ENCODE measurements at places on chromosomes 16 and 17. TPM values are rescaled to one million over a fixed set of nuclear protein-coding genes. Genes with fewer than 3 reads are reported as not detected.

GRCh38 chr16:5977329-5977728 is 879.7 kb upstream of the EEF2KMT start:
- no peak for DNase-seq

- no peak for DNase-seq
Measured at GRCh38 chr16:66911112-66911511, 7.6 kb downstream of the CDH16 start.

DNA sequence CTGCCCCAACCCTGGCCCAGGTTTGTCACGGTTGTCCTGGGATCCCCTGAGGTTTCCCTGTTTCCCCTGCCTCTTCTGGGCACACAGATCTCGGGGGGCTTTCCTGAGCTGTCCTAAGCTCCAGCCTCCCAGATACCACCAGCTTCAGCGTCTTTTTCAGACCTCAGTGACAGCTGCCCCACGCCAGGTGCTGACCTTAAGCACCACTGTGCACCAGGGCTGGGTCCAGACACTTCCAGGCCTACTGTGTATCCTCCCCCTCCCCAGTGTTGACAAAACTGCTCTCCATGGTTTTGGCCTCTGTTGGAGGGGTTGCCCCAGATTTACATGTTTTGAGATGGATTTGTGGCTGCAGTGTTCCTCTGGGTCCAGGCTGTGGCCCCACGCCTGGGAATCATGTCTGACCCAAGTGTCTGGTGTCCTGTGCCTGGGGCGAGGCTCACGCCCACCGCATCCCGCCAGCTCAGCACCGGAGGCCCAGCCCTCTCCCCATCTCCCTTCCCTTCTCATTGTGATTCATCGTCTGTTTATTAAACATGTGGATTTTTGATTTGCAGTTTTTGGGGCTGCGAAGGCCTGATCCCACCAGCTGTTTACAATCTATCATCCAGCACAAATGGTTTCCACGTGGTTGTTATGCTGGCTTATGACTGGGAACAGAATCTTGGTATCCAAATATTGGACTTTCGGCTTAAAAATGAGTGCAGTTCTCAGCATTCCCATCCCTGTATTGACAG is 82.1 kb downstream of the METRNL start:
- no peak for DNase-seq

DNA sequence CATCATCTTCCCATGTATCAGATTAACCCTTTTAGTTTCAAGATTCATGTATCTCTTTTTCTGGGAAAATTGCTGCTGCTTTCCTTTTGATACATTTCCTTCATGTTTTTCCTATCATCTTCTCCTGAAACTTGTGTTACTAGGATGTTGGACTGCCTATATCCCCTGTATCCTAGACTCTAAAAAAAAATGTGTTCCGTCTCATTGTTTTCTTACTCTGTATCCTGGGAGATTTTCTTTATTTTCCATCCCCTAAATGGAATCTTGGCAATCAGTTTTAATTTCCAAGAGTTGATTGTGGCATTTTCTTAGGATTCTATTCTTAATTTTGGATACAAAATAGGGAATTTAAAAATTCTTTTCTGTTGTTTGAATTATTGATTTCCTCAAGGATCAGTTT is 36.8 kb downstream of the MAP2K4 start:
- no peak for DNase-seq

GRCh38 chr17:54899721-54900456 is 763 bp upstream of the TOM1L1 start:
- no peak for DNase-seq

GRCh38 chr16:30006095-30006473 is 4.7 kb downstream of the DOC2A start:
- DNase-seq = no peak

DNA sequence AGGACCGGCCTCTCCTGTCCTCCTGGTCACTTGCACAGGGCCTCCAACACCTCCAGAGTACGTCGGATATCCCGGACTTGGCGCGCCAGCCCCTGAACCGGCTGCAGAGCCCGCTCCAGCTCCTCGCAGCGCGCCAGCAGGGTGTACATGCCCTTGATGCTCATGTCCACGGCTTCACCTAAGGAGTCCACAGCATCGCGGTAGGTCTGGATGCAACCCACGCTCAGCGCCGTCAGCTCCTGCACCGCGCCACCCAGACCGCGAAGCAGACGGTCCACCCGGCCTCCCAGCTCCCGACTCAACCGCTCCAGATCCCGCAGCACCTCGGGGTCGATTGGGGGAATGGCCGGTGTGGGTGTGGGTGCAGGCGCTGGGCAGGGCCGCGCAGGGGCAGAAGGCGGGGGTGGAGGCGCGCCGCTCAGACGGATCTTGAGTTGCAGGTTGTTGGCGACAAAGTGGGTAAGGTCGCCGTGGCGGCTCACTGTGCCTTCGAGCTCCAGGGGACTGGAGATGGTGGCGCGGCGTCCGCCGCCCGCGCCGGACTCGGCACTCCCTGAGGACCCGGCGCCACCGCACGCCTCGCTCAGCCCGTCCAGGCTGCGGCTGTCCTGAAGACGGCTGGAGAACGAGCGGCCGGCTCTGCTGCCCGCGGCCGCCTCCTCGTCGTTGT is 804 bp downstream of the BORCS6 start:
- DNase-seq = no peak

DNA sequence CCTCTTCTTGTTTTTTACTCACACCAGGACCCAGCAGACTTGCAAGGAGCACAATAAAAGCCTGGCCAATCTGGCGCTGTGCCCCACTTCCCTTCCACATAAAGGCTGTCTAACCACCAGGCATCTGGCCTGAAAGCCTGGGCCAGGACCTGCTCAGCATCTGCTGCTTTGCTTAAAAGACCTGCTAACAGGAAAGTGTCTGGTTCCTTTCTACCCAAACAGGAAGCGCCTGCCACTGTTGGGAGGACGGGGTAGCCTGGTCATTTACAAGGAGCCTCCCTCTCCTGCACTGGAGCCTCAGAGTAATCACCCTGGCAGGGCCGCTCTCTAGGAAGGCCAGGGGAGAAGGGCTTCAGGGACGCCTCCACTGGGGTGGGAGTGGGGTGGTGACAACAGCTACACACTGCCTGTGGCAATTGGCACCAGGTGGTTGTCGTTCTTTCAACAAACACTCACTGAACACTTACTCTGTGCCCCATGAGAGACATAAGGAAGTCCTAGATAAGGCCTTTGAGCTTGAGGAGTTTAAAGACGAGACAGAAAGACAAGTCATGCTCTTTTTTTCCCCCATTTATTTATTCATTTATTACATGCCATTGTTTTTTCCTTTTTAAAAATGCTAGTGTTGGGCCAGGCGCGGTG is 6.3 kb upstream of the MMP28 start:
- DNase-seq = no peak

GRCh38 chr16:2775765-2776499 is 1.1 kb downstream of the ELOB start:
- DNase-seq = no peak

DNA sequence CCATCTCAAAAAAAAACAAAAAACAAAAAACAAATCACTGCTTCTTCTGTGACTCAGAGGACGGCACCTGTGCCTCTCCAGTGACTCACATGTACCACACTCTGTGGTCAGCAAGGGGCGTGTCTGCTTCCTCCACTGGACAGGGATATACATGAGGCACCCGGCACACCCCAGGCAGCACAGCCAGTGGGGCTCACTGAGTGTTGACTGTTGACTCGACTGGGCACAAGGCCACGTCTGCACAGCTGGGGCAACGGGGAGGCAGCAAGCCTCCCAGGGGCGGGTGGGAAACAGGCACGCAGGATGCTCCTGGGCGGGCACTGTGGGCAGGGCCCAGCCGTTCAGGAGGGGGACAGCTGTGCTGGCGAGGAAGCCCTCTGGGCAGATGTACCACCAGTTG is 64.1 kb downstream of the TIMM22 start:
- DNase-seq = peak; percentile 53

- DNase-seq = no peak
Measured at GRCh38 chr16:27404163-27404823, 2.3 kb downstream of the IL21R start.

USB1 gene
- 55.9 TPM for total RNA-seq

- no peak for DNase-seq
Measured at GRCh38 chr17:57285701-57286100, 29.4 kb downstream of the MSI2 start.

- DNase-seq = no peak
Measured at GRCh38 chr17:7530023-7530900, 18.6 kb upstream of the TNFSF12 start.

- peak; percentile 41 for DNase-seq
Measured at GRCh38 chr17:57861790-57862693, 12.2 kb upstream of the MRPS23 start.

DNA sequence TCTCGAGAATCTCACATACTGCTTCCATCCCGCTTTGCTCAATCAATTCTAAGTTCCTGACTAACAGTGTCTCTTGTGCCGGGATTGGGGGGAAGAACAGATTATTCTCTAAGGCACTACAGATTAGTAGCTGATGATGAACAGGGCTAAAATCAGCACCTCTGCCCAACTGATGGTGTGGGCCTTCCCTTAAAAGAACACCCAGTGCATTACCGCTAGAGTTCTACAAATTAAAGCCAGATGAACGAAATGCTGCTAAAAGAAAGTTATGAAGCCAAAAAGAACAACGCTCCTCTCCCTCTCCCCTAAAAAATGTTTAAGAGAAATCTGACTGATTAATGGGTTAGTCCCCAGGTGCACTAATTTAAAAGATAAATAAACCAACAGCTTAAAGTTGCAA is 4.4 kb downstream of the CDC27 start:
- no peak for DNase-seq

TEKT3 gene
- not detected for total RNA-seq

GRCh38 chr16:85844786-85845185 is 45.3 kb downstream of the COX4I1 start:
- no peak for DNase-seq

KDM6B gene
- total RNA-seq = 9.5 TPM

LGALS3BP gene
- 205 TPM for total RNA-seq

MEIOC gene
- not detected for total RNA-seq

HOXB13 gene
- total RNA-seq = not detected

DYNLRB2 gene
- total RNA-seq = not detected

ERI2 gene
- 7.8 TPM for total RNA-seq

GRCh38 chr17:7078711-7079110 is 1.3 kb downstream of the CLEC10A start:
- no peak for DNase-seq

UNC45B gene
- total RNA-seq = not detected

KCNH4 gene
- 0.21 TPM for total RNA-seq

- DNase-seq = no peak
Measured at GRCh38 chr16:68425498-68426346, 22.6 kb downstream of the SMPD3 start.

DNA sequence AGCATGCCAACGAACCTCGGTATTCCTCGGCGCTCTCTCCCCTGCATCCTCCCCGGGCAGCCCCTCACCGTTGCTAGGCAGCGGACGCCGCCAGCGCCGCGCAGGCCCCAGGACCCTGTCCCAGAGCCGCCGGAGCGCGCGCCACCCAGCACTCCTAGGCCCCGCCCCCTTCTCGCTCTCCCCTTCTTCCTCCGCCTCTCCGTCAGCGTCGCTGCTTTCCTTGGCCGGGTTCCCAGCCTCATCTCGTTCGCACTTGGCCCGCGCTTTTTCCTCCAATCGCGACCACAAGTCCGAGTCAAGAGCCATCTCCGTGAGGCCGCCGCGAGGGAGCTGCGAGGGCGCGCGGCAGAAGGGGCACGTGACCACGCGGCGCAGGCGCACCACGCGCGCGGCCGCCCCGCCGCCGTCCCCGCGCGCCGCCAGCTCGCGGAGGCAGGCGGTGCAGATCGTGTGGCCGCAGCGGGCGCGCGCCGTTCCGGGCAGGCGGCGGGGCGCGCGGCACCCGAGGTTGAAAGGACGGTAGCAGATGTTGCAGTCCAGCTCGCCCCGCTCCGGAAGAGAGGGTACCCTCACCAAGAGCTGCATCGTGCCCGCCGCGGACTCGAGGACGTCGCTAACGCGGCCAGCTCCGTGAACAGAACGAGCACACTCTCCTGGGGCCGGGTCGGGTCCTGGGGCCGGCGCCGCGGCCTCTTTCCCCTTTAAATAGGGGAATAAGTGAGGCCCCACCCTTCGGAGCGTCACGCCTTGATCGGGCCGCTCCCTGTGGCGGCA is at the start of gene RNF227:
Gene RNF227 (minus strand): TSS at position 679 of the 774 bp plus-strand sequence. CDS start 94 bp downstream, at position 585.
- peak; percentile 80 for DNase-seq

KSR1 gene
- 17.6 TPM for total RNA-seq
